Lower lobe of right lung (tissue), 2 donors: ENCODE measurements at places on chromosomes 2 and 18. TPM values are rescaled to one million over a fixed set of nuclear protein-coding genes. Genes with fewer than 3 reads are reported as not detected.

GRCh38 chr2:219010162-219010756, 17.0 kb upstream of the CRYBA2 start:
- no peaks in the 10 kb centered on the region for H3K36me3 ChIP-seq
- H3K27ac ChIP-seq: no peak overlapping the region
- no peaks in the 10 kb centered on the region for H3K4me1 ChIP-seq
- no peak for DNase-seq
- H3K4me3 ChIP-seq: no peak overlapping the region

GRCh38 chr2:104863468-104864279, 9.8 kb downstream of the POU3F3 start:
- no peaks in the 10 kb centered on the region for H3K36me3 ChIP-seq
- peaks cover 9% of the 10 kb centered on the region for H3K4me1 ChIP-seq
- H3K27ac ChIP-seq: no peak overlapping the region
- no peak for DNase-seq
- peaks cover 100% of the 10 kb centered on the region for H3K27me3 ChIP-seq

GRCh38 chr18:49668574-49669275, 106.9 kb downstream of the LIPG start:
- H3K4me3 ChIP-seq: no peak overlapping the region
- peaks cover 7% of the 10 kb centered on the region for H3K4me1 ChIP-seq
- H3K27ac ChIP-seq: no peak overlapping the region
- no peaks in the 10 kb centered on the region for H3K36me3 ChIP-seq
- no peak for DNase-seq
- H3K27me3 ChIP-seq: no peaks in the 10 kb centered on the region

DNA sequence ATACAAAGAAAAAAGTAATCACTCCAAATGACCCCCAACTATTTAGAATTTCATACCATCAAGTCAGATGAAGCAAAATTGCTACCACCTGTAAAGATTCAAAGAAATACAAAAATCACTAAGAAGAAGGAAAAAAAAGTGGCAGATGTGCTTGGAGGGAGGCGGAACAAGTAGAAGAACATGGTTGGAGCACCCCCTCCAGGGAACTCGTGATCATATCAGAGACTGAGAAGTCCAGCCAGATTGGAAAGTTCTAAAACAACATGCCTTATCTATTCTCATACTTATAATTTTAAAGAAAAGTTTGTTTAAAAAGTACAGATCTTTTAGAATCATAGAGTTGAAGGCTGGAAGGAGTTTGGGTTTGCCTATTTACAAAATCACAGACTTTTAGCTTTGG, 113.4 kb upstream of the CYP26B1 start:
- no peak overlapping the region for H3K27ac ChIP-seq
- no peaks in the 10 kb centered on the region for H3K27me3 ChIP-seq
- no peak overlapping the region for H3K4me3 ChIP-seq
- no peak for DNase-seq

GRCh38 chr2:66559672-66560071, 124.7 kb downstream of the MEIS1 start:
- H3K27ac ChIP-seq: no peak overlapping the region
- peaks cover 24% of the 10 kb centered on the region for H3K4me1 ChIP-seq
- H3K36me3 ChIP-seq: no peaks in the 10 kb centered on the region
- no peak overlapping the region for H3K4me3 ChIP-seq
- no peaks in the 10 kb centered on the region for H3K27me3 ChIP-seq

ELOA2 gene
- total RNA-seq: not detected

DNA sequence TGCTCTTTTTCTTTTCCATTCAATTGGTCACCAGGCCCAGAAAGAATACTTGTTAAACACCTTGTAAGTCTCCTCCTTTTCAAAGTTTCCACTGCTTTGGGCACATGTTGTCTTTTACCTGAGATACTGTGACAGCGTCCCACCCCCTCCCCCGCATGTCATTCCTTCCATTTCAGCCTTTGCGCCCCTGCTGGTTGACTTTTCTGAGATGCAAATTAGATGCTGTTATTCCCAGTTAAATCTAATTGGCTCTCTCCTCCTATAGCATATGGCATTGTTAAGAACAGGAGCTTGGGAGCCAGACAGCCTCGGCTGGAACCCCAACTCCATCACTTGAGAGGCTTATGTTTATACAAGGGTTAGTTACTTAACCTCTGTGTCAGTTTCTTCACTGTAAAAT, 80.3 kb upstream of the GAREM1 start:
- no peak overlapping the region for H3K4me3 ChIP-seq
- no peak for DNase-seq
- H3K27ac ChIP-seq: no peak overlapping the region
- no peaks in the 10 kb centered on the region for H3K4me1 ChIP-seq
- no peaks in the 10 kb centered on the region for H3K36me3 ChIP-seq

UGT1A1 gene
- total RNA-seq: 0.24 TPM

DNA sequence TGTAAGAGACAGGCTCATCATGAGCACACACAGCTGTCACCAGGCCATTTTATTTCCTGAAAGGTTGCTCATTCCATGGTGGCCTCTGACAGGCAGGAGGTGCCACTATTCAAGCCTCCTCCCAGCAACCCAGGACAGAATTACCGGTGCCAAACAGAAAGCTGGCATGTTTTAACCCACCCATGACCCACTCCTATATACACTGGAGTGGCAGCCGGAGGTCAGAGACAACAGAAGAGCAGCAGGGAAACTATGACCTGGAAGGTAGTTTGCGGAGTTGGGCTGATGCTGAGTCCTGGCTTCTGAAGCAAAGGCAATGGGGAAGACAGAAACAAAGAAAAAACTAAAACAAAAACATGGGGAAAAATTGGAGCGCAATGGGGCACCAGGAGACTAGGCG, 2.3 kb downstream of the RFTN2 start:
- H3K27me3 ChIP-seq: no peaks in the 10 kb centered on the region
- H3K4me3 ChIP-seq: peak overlapping the region; percentile 43
- H3K27ac ChIP-seq: no peak overlapping the region
- peaks cover 6% of the 10 kb centered on the region for H3K4me1 ChIP-seq
- DNase-seq: no peak
- H3K36me3 ChIP-seq: no peaks in the 10 kb centered on the region

DNA sequence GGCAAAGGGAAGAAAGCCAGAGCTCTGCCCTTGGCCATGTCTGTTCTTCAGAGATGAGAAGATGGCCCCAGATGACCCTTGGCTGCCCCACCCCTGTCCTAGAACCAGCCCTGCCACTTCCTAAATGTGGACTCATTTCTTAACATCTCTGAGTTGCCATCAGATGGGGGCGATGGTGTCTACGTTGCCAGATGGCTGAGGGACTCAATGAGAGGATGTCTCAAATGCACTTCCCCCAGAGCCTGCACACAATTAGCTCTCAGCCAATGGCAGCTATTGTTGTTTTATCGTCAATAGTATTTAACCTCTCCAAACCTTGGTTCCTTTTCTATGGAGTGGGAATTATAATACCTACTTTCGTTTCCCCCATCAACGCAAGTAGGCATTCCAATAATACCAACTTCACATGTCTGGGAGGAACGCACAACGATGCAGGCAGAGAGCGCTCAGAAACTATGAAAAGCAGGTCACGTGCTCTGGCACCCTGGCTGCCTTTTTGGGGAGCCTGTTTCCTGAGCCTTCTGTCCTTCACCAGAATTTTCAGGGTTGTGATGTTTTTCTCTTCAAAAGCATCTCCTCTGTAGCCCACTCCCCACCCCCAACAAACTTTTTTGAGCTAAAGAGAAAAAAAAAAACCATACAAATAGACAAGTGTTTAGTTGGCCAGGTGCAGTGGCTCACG, 100.3 kb downstream of the MCFD2 start:
- H3K36me3 ChIP-seq: no peaks in the 10 kb centered on the region
- peak overlapping the region; percentile 77 for H3K27ac ChIP-seq
- DNase-seq: no peak
- no peak overlapping the region for H3K4me3 ChIP-seq

- H3K4me1 ChIP-seq: peaks cover 81% of the 10 kb centered on the region
- H3K4me3 ChIP-seq: no peak overlapping the region
- no peaks in the 10 kb centered on the region for H3K36me3 ChIP-seq
- H3K27me3 ChIP-seq: no peaks in the 10 kb centered on the region
These were observed 11.1 kb downstream of the HS6ST1 start for GRCh38 chr2:128307595-128307994.

DNA sequence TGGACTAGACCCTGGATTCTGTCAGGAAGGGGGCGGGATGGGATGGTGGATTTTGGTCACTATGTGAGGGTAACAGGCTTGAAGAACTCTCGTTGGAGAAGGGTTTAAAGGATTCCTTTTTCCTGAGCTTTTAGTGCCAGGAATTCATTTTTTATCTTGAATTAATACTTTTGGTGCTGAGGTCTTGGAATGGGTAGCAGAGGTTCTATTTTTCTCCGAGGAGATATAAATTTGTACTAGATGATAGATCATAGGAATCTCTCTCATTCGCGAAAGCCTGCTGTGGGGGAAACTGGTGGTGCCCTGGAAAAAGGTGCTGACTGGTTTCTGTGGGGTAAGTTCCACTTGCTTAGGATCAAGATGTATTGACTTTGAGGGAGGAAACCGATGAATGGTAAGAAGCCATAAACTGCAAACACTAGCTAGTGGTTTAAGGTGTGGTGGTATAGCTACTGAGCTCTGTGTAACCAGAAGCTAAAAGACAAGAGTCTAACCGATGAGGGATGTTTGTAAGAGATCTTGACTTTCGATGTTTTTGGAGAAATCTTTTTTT, 706 bp downstream of the AGPS start:
- no peak for DNase-seq
- H3K4me3 ChIP-seq: peak overlapping the region; percentile 94
